Left renal cortex interstitium (tissue), 4 donors: ENCODE measurements at places on chromosomes 7 and 10. TPM values are rescaled to one million over a fixed set of nuclear protein-coding genes. Genes with fewer than 3 reads are reported as not detected.

DNA sequence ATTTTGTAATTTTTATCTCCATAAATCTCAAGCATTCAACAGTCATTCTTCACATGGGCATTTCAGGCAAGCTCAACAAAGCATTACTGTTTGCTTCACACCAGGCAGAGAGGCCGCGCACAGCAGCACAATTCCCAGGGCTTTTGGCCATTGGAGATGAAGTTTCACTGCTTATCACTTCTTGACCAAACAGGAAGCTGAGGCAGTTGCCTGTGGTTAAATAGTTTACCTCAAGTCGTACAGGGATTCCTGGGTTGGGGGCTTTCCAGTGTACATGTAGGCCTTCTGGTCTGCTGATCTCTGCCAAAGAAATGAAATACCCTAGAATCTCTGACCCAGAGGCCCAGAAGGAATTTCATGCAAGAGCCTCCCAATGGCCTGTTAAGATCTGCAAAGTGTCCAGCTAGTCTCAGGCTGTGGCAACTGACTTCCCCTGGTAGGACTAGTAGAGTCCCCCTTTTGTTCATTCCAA is 11.2 kb upstream of the PRDX3 start:
- no peak for DNase-seq

- DNase-seq, result no peak
Measured at GRCh38 chr10:5525561-5526341, 990 bp downstream of the CALML3 start.

TFR2 gene
- polyA plus RNA-seq, result 1.3 TPM

GRCh38 chr10:55169493-55169892 is 368.5 kb upstream of the PCDH15 start:
- DNase-seq, result no peak

GRCh38 chr10:51950371-51950995 is 251.1 kb upstream of the CSTF2T start:
- DNase-seq, result no peak

HGF gene
- 1.9 TPM for polyA plus RNA-seq

GNAT3 gene
- not detected for polyA plus RNA-seq

CHAT gene
- polyA plus RNA-seq, result not detected

GRCh38 chr7:27560706-27561235 is 101.9 kb downstream of the HIBADH start:
- DNase-seq, result no peak

- no peak for DNase-seq
Measured at GRCh38 chr7:3280946-3281656, 20.0 kb upstream of the SDK1 start.

GRCh38 chr10:128660726-128661125 is 534.5 kb upstream of the MKI67 start:
- no peak for DNase-seq

GRCh38 chr10:63537536-63537935 is 16.3 kb downstream of the REEP3 start:
- DNase-seq, result no peak

DNA sequence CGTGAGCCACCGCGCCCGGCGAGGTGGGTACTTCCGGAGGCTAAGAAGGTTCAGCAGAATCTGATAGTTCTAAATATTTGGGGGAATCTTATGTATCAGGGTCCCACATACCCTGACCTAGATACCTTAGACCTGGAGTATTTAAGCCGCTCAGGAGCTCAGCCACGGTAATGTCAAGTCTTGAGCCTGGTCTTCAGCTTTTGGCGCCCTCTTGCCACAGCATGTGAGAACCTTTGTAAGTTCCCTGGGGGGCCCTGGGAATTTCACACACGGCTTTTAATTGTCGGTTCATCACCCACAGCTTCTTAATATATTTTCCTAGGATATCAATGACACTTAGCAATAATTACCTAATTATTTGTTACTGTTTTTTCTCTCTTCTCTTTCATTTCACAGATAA is 324.3 kb upstream of the GALNT17 start:
- no peak for DNase-seq

ABCC2 gene
- polyA plus RNA-seq, result 9.1 TPM

OR6B1 gene
- polyA plus RNA-seq, result 0.05 TPM

DNA sequence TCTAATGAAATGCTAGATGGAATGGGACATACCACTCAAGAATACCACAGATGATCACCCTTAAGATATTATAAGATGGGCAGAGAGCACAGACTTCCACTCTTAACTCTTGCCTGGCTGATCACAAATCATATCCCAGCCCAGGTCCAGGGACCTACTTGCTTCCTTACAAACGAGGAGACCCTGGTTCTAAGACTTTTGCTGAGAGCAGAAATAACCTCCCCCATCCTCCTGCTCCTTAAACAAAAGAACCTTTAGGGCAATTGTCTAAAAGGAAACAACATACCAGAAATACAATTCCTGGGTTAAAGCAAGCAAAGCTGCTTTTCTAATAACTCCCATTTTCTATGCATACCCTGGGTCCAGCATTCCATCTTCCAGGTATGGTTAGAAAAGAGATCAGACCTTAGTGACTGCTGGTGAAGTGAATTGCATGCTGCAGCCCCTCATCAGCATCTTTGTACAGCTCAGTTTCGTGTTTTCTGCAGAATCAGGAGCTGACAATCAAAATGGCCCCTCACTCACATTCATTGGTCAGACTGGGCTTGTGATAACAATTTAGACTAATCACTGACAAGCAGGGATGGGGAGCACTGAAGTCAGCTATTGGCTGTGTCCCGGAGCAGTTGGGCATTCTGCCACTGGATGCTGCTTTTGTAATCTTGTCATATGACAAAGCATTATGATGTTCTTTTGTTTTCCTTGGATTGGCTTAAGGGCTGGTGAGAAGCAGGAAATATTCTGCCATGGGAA is 14.6 kb downstream of the IFIT3 start:
- no peak for DNase-seq

DNA sequence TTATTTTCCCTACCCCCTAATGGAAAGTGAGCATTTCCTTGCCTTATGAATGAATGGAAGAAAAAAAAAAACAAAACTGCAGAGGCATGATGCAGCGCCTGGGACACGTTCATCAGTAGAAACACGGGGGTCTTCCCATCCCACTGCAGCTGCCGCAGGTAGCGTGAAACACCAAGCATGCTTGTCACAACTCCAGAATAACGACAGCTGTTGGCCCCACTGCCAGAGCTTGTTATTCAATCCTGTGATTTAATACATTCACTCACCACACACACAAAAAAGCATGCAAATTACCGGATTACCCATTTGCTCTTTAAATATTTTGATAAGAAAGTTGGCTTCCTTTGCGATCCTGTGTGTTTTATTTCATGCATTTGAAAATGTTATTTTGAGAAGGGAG is 48.4 kb upstream of the GNA12 start:
- DNase-seq, result no peak

ASIC3 gene
- 0.83 TPM for polyA plus RNA-seq

DNA sequence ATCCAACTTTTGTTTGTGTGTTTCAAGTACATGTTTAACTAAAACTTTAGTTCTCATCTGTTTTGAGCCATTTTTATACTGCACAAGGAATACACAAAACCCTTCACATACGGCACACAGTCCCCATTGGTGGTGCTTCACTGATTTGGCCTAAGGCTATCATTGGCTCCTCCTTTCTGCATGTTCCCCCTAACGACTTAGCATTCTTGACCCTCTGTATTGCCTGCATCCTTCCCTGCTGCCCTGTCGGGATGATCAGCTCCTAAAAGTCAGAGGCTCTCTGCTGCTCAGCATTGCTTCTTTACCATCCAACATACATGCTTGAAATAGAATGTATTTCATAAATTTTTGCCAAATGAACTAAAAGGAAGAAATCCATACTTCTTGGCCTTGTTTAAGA is 111.4 kb upstream of the ABCB5 start:
- no peak for DNase-seq

STAG3 gene
- 37.1 TPM for polyA plus RNA-seq

GRCh38 chr7:30330134-30331111 is 46.0 kb downstream of the ZNRF2 start:
- DNase-seq, result no peak

DNA sequence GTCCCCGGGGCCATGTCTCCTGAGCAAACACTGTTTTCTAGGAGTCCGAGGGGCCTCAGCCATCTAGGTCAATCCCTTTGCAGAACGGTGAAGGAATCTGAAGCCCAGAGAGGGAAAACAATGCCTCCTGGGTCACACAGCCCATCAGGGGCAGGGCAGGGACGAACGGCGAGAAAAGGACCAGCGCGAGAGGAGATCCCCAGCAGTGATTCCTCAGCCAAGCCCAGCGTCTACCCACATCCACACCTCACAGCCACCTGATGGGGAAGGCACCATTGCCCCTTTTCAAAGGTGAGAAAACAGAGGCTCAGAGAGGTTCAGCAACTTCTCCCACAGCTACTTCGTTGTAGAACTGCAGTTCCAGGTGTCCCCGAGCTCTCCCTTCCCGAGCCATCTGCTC is 17.9 kb upstream of the PSMG3 start:
- DNase-seq, result no peak

GRCh38 chr10:102396730-102397151 is 1.2 kb downstream of the NFKB2 start:
- no peak for DNase-seq

SLC16A9 gene
- polyA plus RNA-seq, result 39.3 TPM

CEP55 gene
- polyA plus RNA-seq, result 15.0 TPM

DNA sequence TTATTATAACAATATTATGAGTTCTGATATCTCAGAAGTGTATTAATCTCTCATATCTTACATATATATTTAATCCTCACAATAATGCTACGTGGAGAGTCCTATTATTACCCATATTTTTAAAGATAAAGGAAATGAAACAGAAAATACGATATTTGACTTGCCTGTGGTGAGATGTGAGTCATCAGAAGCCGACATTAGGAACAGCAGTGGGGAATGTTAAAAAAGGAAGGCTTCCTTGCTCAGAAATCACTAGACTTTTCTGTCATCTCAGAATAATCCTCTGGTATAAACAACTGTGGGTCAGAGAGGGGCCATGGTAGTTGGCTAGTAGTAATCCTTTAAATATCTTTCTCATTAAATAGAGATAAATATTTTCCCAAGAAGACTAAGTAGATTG is 402.3 kb upstream of the PCDH15 start:
- no peak for DNase-seq

DNA sequence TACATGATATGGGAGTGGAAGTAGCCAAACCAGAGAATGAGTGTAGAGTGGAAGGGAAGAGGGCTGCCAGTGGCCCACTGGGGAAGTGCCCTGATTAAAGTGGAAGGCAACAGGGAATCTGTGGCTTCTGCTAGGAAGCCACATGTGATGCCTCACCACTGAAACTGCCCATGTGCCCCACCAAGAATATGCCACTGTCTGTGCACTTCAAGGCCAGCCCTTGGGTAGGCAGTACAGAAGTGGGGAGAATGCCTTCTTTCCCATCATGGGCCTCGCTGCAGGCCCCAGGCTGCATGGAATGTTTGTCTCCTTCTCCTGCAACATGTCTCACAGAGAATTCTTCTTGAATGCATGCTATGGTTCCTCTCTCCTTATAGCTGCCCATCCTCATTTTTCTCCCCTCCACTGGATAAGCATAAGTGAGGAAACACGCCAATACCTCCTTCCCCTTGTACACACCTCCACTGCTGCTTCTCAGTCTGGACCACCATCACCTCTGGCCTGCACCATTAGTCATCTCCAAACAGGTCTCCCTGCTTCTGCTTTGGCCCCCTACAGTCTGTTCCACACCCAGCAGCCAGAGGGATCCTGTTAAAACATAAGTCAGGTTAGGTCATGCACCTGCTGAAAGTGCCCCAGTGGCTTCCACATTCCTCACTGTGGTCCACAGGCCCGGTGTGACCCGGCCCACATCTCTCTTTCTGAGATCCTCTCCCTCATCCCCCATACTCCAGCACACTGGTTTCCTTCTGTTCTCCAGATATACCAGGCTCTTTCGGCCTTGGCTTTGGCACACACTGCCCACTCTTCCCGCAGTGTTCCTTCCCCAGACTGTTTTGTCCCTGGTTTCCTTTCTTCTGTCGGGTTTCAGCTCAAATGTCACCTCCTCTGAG is 37.1 kb downstream of the SNX10 start:
- DNase-seq, result no peak

DNA sequence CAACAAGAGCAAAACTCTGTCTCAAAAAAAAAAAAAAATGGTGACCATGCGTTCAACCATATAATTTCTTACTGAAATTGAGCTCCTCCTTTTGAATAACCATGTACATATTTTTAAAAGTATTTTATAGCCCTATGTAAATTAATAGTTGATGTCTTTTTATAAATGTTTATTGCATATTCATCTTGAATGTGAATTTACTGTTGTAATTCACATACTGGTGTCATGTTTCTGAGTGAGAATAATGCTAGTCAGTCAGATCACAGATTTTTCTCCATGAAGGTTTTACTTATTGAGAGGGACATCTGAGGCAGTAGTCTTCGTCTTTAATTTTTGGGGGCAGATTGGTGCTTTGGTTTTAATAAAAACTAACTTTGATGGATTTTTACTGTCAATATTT is 112.2 kb downstream of the SVOPL start:
- no peak for DNase-seq

CPN1 gene
- 3.2 TPM for polyA plus RNA-seq

STAM gene
- 29.5 TPM for polyA plus RNA-seq

DNA sequence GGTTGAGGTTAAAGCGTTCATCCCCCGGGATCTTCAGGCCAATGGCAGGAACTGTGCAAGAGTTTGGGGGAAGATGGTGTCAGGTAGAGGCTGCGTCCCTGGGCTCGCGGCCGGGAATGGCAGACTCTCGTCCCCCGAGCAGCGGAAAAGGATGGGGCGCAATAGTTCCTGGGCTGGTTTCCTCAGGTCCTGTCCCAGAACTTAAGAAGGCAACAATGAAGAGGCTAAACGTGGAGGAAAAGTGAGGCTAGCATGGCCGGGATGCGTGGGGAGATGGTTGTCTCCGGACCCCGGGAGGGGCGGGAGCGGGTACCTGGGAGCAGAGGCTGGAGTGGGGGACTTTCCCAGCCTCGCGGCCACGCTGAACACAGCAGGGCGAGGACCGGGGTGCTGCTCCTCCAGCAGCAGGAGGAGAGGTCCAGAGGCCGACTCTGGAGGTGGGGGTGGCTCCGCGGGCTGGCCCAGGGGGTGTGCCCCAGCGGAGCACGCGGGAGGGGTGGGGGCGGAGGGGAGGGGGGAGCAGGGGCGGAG is 882 bp downstream of the IRF5 start:
- DNase-seq, result no peak

RBP3 gene
- 0.13 TPM for polyA plus RNA-seq

DNA sequence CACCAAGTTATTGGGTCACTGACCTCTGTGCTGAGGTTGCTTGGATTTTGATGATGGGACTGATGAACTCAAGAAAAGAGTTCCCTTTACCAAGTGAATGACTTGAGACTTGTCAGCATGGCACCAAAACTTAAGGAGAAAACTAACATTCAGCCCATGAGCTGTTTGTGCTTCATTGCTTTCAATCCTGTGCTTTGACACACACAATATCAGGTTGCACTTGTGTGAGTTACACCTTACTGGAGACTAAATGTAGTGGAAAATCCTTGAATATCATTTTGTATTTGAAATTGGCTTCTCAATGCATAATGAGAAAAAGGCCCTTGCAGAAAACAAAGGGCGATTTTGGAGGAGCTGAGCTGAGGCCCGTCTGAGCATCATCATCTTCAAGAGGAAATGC is 2.7 kb downstream of the BAG3 start:
- no peak for DNase-seq

- no peak for DNase-seq
Measured at GRCh38 chr10:58963101-58963534, 213.3 kb upstream of the PHYHIPL start.

CFAP58 gene
- 0.48 TPM for polyA plus RNA-seq
